CD4-positive, alpha-beta T cell treated with Interleukin-15 for 1 hour (primary cell): ENCODE measurements at places on chromosomes 13 and 19.

- no peak for DNase-seq
Observed at GRCh38 chr19:40592170-40592569, 9.0 kb upstream of the LTBP4 start.

DNA sequence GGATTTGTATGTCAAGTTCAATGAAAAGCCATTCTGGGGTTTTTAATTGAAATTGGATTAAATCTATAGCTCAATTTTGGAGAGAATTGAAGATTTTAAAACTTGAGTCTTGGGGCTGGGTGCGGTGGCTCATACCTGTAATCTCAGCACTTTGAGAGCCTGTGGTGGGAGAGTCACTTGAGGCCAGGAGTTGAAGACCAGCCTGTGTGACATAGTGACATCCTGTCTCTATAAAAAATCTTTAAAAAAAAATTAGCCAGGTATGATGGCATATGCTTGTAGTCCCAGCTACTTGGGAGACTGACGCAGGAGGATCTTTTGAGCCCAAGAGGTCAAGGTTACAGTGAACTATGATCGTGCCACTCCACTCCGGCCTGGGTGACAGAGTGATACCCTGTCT is 41.2 kb downstream of the VAV1 start:
- DNase-seq = no peak

GRCh38 chr13:31444266-31444856 is 244.6 kb downstream of the B3GLCT start:
- DNase-seq = no peak

DNA sequence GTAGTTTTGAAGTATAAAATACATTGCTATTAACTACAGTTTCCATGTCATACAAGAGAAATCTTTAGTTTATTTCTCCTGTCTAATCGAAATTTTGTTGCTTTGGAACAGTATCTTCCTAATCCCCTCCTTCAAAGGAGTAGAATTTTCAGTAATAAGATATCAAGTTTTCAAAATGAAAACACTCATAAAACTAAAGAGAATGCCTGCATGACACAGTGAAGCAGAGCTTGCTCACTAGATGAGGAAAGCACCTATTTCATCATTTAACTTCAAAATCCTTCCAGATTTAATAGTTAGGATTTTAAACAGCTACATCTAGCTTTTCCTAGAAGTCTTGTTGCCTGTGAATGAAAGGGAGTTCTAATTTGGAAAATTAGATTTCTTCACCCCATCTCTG is 80.8 kb downstream of the TNFSF11 start:
- no peak for DNase-seq

GRCh38 chr13:99260216-99260615 is 2.0 kb upstream of the GPR18 start:
- no peak for DNase-seq

DNA sequence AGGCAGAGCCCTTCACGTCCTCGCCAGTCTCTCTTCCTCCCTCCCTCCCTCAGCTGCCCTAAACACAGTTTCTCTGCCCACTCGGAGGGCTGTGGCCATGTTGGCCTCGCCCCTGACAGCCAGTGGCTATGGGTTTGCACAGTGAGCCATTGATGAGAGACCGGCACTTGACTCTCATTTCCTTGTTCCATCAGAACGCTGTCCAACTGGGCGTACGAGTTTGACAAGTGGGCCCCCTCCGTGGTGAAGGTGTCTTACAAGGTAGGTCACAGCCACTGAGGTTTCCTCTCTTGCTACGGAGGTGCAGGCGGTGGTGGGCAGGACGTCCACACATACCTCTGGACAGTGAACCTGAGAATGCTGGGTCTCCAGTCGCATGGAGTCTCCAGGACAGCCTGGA is 57.9 kb downstream of the SMARCA4 start:
- no peak for DNase-seq

DNA sequence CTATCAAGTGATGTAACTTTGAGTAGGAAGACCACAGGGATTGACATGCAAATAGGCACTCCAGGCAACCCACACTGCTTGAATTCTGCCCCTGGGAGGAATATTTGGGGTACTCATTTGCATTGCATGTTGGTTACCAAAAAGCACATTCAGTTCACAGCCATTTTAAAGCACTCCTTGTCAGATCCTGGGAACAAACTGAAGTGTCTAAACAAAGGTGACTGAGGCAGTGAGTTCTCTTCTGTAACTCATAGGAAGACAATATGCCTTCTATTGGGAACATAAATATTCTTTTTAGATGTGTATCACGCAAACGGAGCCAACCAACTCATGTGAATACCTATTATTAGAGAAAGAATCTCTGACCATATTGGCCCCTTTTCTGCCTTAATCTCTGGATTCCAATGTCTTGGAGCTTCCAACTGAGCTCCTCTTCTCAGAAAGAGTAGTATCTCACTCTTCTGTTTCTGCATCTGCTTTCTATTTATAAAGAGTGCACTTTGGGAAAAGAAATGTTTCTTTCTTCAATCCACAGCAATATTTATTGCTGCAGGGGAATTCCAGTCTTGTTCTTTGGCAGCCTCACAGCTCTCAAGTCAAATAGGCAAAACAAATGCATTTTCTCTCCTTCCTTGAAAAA is 125.7 kb upstream of the NBEA start:
- DNase-seq = no peak

- DNase-seq = no peak
Observed at GRCh38 chr19:47146920-47147319, 16.3 kb downstream of the SAE1 start.

- no peak for DNase-seq
Observed at GRCh38 chr13:39263531-39263930, 225.3 kb downstream of the NHLRC3 start.

DNA sequence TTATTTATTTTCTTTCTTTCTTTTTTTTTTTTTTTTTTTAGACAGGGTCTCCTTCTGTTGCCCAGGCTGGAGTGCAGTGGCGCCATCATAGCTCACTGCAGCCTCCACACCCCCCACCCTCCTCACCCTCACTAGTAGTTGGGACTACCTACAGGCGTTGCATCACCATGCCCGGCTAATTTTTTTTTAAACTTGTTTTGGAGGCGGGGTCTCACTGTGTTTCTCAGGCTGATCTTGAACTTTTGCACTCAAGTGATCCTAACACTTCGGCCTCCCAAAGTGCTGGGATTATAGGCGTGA is 33.6 kb downstream of the GJA3 start:
- no peak for DNase-seq

DNA sequence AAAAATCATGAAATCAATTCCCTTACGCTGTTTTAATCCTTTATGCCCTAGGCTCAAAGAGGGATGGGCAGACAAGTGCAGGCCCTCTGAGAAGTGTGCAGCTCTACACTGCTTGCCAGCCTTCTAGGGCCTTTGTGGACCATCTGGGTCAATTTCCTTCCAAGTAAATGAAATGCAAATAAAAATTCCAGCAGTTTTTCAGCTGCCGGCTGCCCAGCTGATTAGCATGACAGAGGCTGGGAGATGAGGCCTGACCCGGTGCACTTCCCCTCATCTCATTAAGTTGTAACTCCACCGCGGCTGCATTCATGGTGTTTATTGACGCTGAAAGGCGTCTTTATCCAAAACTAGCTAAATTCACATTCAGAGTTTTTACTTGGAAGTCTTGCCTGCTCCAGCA is 47.5 kb upstream of the GSX1 start:
- DNase-seq = no peak

DNA sequence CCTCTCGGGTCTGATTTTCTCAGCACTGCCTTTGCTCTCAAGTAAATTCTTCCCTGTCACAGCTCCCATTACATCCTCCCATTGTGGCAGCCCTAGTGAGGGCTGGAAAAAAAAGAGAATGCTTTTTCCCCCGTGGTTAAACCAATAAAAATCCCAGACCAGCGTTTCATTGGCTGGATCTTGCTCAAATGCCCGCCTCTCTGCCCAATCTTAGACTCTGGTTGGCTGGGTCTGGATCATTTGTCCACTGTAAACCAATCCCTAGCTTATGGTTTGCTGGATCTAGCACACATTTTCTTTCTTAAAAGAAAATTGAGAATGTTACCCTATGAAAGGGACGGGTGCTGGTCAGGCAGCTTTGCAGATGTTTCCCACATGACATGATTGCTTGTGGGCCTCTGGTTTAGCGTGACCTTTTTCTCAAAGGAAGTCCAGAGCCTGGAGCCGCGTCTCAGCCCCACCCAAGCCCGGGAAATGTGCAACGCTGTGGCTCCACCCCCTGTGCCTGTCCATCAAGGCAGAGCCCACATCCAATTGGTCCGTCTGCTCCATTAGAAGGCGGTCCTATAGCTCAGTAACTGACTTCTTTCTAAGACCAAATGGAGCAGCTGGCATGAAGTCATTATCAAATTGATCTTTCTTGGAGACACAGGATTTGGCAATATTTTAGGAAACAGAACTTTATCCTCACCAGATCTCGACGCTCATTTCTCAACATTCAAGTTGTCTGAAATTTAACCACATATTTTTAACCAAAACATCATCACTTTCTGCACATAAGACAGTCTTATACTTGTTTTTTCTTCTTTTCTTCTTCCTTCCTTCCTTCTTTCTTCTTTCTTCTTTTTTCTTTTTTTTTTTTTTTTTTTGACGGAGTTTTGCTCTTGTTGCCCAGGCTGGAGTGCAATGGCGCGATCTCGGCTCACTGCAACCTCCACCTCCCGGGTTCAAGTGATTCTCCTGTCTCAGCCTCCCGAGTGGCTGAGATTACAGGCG is 2.6 kb upstream of the MCEMP1 start:
- DNase-seq = peak; percentile 76

- DNase-seq = no peak
Observed at GRCh38 chr19:16136185-16136999, 7.1 kb upstream of the HSH2D start.

GRCh38 chr13:29476046-29476445 is 119.4 kb downstream of the SLC7A1 start:
- DNase-seq = no peak

- DNase-seq = no peak
Observed at GRCh38 chr13:99911965-99912566, 59.5 kb downstream of the ZIC5 start.

DNA sequence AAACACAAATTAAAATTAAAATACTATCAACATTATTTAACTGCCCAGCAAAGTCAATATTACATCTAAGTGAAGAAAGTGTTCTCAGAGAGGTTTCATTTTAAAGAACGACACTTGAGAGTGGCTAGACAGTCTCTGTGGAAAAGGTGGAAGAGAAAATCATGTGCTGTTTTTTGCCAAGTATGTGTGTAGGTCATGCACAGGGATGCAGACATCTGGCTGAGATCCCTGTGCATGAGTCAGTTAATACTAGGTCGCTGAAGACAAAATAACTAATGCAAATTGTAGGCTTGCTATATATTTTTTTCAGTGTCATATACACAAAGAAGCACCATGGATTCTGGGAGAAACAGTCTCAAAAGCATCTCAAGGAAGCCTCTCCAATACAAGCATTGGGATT is 44.3 kb upstream of the ENOX1 start:
- no peak for DNase-seq

- no peak for DNase-seq
Observed at GRCh38 chr19:44303976-44304568, 753 bp downstream of the ZNF235 start.

GRCh38 chr13:45086484-45086883 is 33.8 kb upstream of the GTF2F2 start:
- no peak for DNase-seq

DNA sequence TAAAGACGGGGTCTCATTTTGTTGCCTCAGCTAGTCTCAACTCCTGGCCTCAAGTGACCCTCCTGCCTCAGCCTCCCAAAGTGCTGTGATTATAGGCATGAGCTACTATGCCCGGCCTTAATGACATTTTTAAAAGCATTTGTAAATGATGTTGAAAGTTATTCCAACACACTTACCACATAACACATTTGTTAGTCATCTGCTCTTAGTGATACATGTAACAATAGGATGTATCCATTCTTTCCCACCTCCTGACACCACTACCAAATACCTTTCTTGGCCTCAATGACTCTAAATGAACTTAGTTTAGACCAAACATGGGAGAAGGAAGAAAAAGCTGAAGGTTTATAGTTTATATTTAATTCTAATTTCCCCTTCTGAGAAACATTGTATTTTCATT is 59.8 kb upstream of the MEDAG start:
- DNase-seq = no peak

GRCh38 chr13:99892196-99892613 is 79.4 kb downstream of the ZIC5 start:
- no peak for DNase-seq

DNA sequence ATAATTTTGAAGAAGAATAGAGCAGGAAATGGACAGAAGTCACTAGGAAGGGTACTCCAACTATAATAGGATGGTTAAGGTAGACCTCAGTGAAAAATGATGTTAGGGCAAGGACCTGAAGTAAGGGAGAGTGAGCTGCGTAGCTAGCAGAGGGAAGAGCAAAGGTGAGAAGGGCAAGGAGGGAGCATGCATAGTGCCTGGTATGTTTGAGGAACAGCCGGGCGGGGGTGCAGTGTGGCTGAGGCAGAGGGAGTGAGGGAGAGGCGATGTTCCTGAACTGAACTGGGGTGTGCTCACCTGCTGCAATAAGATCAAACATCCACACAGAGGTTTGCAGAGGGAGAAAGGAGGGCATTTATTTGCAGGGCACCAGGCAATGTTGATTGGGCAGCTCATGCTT is 110.4 kb downstream of the DNAJC15 start:
- DNase-seq = no peak

- DNase-seq = no peak
Observed at GRCh38 chr19:30450835-30451321, 78.7 kb downstream of the ZNF536 start.

GRCh38 chr13:33940256-33940655 is 122.3 kb downstream of the RFC3 start:
- DNase-seq = no peak

- peak; percentile 32 for DNase-seq
Observed at GRCh38 chr19:47663911-47664771, 49.1 kb upstream of the EHD2 start.

DNA sequence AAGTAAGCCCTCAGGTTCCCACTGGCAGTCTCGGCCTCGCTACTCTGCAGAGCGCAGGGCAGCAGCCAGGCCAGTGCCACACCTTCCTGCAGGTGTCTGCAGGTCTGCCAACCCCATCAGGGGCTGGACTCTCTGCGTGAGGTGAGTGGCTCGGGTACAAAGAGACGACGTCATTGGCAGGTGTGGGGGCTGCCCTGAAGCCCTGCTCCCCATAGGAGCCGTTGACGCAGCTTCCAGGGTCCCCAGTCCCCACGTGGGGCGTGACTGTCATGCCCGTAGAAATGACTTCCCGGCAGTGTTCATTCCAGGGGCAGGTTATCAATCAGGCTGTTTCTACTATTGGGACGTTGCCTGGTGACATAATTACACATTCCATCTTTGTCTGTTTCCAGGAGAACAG is 15.3 kb upstream of the GJB6 start:
- DNase-seq = no peak

GRCh38 chr13:36787181-36787580 is 31.8 kb upstream of the RFXAP start:
- DNase-seq = no peak

- DNase-seq = no peak
Observed at GRCh38 chr13:34464011-34464410, 478.1 kb upstream of the NBEA start.

- DNase-seq = no peak
Observed at GRCh38 chr19:30070198-30070967, 128.3 kb downstream of the URI1 start.

DNA sequence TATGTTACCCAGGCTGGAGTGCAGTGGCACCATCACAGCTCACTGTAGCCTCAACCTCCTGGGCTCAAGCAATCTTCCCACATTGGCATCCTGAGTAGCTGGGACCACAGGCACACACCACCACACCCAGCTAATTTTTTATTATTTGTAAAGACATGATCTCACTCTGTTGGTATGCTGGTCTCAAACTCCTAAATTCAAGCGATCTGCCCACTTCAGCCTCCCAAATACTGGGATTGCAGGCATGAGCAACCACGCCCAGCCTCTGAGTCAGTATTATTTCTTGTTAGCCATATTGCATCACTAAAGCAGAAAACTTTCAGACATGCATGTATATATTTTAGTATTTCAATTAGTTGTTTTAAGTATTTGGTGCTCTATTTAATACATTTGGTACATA is 376.4 kb downstream of the GPC6 start:
- DNase-seq = no peak
